Fibroblast of lung (primary cell): ENCODE measurements at places on chromosomes 3 and 15. TPM values are rescaled to one million over a fixed set of nuclear protein-coding genes. Genes with fewer than 3 reads are reported as not detected.

WDR73 gene
- 38.3 and 51.1 TPM in 2 replicates for total RNA-seq

CTXN2 gene
- total RNA-seq, result not detected in 2 replicates

DNA sequence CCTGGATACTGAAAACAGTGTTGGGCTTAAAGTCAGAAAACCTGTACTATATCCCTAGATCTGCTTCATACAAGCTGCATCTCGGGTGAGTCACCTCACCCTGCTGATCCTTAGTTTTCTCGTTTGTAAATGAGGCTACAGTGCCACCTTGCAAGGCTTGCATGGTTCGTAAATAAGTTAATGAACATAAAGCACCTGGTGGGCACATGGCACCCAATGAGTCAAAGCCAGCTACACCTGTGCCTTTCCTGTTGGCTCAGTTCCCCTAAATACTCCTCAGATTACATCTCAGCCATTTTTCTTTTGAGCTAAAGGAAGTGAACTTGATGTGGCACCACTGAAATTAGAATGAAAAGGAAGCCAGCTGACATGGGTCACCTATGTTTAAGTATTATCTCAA, 26.5 kb downstream of the RTP1 start:
- H3K4me3 ChIP-seq, result no peak overlapping the region
- no peaks in the 10 kb centered on the region for H3K36me3 ChIP-seq
- H3K27ac ChIP-seq, result no peak overlapping the region
- H3K27me3 ChIP-seq, result no peaks in the 10 kb centered on the region
- DNase-seq, result peak; percentile 41

GRCh38 chr3:78565712-78566111, 1202.1 kb downstream of the ROBO1 start:
- DNase-seq, result no peak
- H3K36me3 ChIP-seq, result no peaks in the 10 kb centered on the region
- no peak overlapping the region for H3K4me3 ChIP-seq
- H3K27me3 ChIP-seq, result no peaks in the 10 kb centered on the region
- H3K27ac ChIP-seq, result no peak overlapping the region
